Right cardiac atrium (tissue), 5 donors: ENCODE measurements at places on chromosomes 2 and 18.

GRCh38 chr18:79371561-79372121 lies 24.1 kb upstream of the NFATC1 start:
- DNase-seq, result no peak

GRCh38 chr2:102717308-102718018 lies 44.4 kb upstream of the TMEM182 start:
- no peak for DNase-seq

DNA sequence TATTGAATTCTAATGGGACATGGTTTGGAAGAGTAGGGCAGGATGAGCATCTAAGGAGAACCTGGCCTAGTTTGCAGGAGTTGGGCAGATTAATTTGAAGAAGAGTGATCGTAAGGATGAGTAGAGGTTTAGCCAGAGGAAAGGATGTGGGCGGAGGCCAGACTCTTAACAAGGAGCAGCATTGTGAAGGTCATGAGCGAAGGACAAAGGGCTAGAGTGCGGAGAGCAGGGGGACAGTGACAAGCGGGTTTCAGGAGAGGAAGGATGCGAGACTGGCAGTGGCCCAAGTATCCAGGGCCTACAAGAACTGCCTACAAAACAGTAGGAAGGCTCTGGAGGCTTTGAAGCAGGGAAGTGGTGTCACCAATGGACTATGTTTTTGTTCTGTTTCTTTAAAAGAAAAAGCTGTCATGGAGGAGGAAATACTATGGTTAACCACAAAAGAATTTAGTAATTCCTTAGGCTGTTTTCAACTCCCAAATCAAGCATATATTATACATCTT lies 20.1 kb downstream of the SLC66A3 start:
- no peak for DNase-seq

DNA sequence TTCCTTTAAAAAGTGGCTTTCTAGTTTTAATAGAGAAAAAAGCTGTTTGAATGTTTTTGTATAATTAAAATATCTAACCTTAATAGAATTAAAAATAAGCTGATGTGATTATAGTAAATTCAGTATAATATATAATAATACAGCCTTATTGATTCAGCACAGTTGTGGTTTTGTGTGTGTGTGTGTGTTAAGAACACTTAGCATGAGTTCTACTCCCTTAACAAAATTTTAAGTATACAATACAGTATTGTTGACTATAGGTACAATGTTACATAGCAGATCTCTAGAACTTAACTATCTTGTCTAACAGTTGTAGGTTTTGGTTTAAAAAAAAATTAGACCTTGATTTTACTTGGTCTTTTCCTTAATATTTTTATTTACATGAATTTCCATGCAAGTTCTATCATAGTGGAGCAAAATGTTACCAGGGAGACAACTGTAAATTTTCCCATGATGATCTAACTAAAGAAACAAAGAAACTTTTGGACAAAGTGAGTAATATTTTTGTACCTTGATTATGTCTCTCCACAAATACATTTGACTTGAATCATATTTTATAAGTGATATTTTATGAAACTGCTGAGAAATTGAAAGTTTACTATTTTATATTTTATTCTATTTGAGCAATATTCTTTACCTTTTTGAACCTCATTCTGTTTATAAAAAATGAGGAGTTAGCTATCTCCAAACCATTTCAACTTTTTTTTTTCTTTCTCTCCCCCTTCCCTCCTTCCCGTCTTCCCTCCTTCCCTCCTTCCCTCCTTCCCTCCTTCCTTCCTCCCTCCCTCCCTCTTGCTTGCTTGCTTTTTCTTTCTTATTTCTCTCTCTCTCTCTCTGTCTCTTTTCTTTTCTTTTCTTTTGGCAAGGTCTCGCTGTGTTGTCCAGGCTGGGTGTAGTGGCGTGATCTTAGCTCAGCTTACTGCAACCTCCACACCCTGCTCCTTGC lies 46.3 kb downstream of the ZC3H6 start:
- no peak for DNase-seq

DNA sequence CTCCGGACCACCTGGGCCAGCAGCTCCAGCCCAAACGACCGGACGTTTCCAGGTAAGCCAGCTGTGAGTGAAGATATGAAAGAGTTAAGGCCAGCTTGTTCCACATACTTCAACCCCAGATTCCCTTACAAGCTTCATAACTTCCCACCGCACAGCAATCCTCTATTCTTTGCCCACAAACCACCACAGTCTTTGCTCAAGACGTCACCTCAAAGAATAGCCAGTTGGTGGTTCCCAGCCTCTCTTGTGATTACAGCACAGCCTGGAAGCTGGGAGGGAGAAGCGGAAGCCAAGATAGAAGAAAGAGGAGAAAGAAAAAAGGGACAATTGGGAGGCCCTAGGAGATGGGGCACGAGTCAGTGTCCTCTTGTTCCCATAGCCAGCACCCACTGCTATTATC lies 70.6 kb downstream of the NRP2 start:
- no peak for DNase-seq

DNA sequence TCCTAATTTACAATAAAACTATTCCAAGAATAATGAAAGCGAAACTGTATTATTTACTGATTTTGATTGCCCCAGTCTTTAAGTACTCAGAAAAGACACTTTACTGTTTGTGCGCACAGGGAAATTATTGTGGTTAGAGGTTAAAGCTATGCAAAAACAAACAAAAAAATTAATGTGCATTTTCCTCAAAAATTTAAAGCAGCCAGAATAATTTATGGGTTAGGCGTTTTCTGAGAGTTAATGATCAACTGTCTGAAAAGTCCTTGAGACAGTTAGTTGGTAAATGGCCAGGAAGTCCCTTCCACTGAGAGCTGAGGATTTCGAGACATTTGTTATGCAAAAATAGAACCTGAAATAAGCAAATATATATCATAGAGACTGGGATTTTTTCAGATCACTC lies 143.3 kb downstream of the IRS1 start:
- DNase-seq, result no peak
